ENCODE measurements at places on chromosomes 5 and 9. TPM values are rescaled to one million over a fixed set of nuclear protein-coding genes. Genes with fewer than 3 reads are reported as not detected.

DNA sequence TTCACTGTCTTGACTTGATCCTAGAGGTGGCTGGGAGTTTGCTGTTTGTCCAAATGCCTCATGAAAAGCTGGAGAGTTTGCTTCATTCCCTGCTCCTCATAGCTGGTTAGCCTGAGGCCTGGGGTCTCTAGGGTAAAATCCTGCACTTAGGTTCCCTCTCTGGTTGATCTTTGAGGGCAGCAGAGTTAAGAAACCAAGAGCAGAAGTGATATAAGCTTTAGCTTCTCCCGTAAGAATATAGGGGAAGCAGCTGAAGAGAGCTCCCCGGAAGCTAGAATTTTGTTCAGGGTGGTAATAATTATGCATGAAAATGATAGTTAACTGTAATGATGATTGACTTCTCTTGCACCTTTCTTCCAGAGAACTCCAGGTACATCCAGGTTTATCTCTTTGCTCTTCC is 1.4 kb downstream of the FAM53C start:
- no peak for DNase-seq

DNA sequence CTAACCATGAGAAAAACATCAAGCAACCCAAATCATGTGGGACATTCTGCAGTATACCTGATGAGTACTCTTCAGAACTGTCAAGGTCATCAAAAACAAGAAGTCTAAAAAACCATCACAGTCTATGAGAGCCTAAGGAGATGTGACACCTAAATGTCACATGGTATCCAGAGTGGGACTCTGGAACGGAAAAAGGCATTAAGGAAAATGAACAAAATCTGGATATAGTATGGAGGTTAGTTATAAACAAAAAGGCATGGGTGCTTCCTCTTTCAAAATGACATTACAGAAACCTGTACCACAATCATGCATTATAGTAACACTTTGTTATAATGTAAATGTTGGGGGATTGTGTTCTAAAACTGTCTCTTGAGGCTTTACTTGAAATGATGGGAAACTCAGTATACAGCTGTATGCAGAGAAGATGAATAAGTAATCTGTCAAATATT is 47.4 kb downstream of the PRKACG start:
- no peak for DNase-seq

DNA sequence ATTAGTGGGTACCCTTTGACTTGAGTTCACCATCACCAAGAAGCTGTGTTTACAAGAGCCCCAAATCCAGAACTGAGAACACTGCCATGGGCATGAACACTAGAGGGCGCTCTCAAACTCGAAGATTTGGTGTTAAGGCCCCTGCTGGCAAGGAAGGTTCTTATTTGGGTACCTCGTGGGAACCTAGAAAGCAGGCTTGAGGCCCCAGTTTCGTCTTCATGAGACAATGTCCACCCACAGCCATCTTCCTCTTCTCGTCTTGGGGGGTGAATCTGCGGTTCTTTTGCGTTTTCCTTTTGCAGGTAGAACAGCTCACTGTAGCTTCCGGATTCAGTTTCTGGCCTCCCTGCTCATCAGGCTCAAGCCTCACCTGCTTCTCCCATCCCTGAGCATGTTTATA is 184.0 kb downstream of the SEMA5A start:
- peak; percentile 68 for DNase-seq

SLC6A7 gene
- polyA plus RNA-seq, result not detected

PROB1 gene
- polyA plus RNA-seq, result 1.5 TPM

COL23A1 gene
- 4.1 TPM for polyA plus RNA-seq

RNF208 gene
- 22.8 TPM for polyA plus RNA-seq

- no peak for DNase-seq
Observed at GRCh38 chr9:87179553-87180340, 232.4 kb upstream of the GAS1 start.

FOXE1 gene
- not detected for polyA plus RNA-seq

DNA sequence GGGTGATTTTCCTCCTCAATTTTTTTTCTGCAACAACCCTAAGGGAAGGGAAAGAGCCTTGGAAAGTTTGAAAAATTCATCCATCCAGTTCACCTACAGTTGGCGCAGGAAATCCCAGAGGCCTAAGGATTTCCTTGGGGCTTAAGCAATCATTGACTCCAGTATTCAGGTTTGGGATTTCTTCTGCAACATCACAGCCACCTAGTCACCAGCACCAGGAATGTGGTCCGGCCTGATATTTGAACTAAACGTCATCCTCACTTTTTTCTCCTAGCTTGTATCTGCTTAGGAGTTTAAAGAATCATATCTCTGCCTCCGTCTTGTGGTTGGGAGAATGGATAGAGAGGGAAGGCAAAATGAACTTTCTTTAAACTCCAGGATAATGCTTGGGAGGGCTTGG is 20.2 kb upstream of the TLE4 start:
- no peak for DNase-seq

GRCh38 chr5:138391859-138392386 is 39.4 kb downstream of the KDM3B start:
- DNase-seq, result no peak

- DNase-seq, result no peak
Observed at GRCh38 chr5:157382996-157383800, 76.8 kb upstream of the NIPAL4 start.

- DNase-seq, result no peak
Observed at GRCh38 chr9:103991698-103992097, 102.4 kb upstream of the SMC2 start.

GRCh38 chr5:177491429-177491945 is 5.9 kb downstream of the PDLIM7 start:
- DNase-seq, result peak; percentile 80

DNA sequence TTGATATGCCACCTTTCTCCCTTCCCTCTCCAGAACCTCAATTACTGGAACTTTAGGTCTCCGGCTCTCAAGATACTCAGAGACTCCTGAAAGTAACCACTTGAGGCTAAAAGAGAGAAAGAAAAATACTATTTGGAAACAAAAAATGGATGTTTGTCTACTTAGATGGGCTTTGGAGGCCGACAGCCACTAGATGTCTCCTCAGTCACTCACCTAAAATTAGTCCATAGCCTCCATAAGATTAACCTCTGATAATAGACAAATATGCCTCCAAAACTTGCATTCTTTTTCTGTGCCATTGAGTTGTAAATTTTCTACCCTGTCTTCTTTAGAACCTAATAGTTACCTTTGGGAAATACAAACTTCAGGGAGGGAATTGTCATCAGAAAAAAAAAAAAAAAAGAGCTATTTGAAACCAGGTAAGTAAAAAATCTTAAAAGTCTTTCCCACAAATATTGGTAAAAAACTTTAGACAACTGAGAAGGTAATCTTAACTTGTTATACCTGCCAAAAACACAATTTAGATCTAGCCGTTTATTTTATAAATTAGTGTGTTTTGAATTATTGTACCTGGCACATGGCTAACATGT is 11.2 kb upstream of the PCDH1 start:
- no peak for DNase-seq

CDO1 gene
- polyA plus RNA-seq, result 1.7 TPM

DNA sequence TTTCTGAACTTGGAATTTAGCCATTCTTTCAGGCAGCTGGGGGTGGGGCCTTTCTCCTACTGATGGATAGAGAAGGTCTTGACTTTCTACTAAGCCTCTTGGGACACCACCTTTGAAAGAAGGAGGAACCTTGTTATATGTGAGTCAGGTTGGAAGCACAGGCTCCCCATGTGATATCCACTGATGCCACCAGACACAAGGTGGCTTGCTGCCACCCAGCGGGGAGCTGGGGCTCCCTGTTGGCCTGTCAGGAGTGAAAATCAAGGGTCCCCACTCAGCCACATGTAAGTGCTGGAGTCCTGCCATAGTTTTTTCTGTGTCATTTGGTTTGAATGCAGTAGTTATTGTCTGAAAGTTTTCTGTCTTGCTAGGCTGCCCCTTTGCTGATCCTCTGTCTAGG is 252.4 kb upstream of the NFIL3 start:
- DNase-seq, result no peak

DNA sequence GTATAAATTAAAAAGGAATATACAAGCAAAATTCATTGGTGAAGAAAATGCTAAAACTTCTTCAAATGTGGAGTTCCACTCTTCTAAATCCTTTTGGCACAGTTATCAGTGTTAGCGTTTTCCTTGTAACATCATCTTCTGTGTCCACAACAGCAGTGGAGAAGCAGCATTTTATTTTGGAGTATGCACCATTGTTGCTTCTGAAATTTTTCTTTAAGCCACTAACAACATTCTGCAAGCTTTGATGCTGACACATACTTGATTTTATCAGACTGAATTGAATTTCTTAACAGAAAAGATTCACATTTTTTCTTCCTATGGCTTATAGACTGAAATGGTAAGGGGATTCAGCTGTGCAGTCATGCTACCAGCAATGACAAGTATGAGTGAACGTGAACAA is 60.8 kb upstream of the PTGER4 start:
- no peak for DNase-seq

DNA sequence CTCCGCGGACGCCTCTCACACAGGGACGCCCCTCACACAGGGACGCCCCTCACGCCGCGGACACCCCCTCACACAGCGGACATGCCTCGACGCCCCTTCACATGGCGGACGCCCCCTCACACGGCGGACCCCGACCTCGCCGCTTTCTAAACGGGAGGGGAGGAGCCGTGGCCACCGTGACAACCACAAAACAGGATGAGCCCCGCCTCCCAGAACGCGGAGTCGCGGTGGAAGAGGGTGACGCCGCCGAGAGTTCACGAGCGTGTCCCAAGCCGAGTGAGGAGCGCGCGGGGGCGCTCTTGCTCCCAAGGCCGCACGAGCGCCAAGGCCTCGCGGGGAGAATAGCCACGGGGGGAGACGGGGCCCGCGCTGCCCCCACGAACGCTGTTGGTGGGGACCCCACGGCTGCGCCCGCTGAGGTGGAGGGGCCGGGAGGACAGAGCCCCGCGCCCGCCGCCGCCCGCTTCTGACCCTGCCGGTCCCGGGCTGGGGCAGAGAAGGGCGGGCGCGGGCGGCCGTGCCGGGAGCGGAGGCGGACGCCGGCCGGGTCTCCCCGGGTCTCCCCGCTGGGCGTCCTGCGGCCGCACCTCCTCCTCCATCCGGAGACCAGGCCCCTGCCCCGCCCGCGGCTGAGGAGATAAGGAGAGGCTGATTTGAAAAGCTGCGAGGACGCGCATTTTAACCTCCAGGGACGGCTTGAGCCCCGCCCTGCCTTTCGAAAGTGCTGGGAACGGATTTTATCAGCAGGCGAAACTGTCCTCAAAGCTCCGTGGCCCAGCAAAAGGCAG is 3.9 kb upstream of the NKD2 start:
- peak; percentile 91 for DNase-seq

NUTM2G gene
- polyA plus RNA-seq, result not detected

DNA sequence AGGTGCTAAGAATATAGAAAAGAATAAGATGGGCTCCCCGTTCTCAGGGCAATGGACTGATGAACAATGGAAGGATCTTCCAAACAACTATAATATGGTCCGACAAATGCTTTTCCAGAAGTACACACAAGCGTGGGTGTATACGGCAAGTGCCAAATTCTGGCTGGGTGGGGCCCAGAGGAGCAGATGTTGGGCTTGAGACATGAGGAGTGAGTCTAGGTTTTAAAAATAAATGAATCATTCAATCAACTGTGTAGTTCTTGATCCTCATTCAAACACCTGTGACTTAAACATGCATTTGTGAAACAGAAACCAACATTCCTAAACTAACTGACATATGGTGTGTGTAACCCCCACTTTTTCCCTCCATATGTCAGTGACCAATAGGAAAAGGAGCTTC is 47.9 kb downstream of the MFAP3 start:
- DNase-seq, result no peak

All from kidney (tissue), 22 donors.